ENCODE measurements at places on chromosomes 16 and 17. TPM values are rescaled to one million over a fixed set of nuclear protein-coding genes. Genes with fewer than 3 reads are reported as not detected.

Gene AXIN1
- total RNA-seq = 28.8 TPM

Gene CLDN6
- total RNA-seq = 449 TPM

Gene TRPV3
- 0.16 TPM for total RNA-seq

Gene NLRC5
- 33.1 TPM for total RNA-seq

Gene LGALS9
- 9.4 TPM for total RNA-seq

DNA sequence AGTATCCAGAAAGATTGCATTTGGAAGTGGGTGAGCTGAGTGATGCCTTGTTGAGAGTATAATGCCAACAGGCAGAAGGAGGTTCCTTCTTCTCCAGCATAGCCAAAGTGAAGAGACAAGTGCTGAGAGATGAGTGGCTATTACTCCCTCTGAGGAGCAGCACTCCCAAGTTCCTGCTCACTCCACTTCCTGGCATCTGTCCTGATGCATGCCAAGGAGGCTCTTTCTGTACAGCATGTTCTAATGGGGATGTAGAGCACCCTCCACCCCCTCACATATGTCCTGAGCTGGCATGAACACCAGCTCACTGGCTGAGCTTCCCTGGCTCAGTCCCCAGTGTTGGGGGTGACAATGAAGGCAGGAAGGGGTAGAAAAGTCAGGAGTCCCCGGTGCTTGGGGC lies 44.2 kb upstream of the DNAH9 start:
- no peaks in the 10 kb centered on the region for H3K27me3 ChIP-seq
- no peaks in the 10 kb centered on the region for H3K4me1 ChIP-seq
- no peak for DNase-seq
- no peak overlapping the region for H3K27ac ChIP-seq
- H3K36me3 ChIP-seq = no peaks in the 10 kb centered on the region
- H3K4me3 ChIP-seq = no peak overlapping the region

- H3K27ac ChIP-seq = no peak within 1 kb of the TSS
- peak within 1 kb of the TSS; percentile 60 for H3K4me3 ChIP-seq
- peaks cover 20% of the 10 kb centered on the region for H3K27me3 ChIP-seq
- H3K4me1 ChIP-seq = peaks cover 47% of the 10 kb centered on the region
Measured at GRCh38 chr17:8123695-8124349, at the start of gene HES7. Gene HES7 (minus strand): TSS chr17:8124106. CDS start chr17:8124084, 22 bp downstream.

- no peaks in the 10 kb centered on the region for H3K36me3 ChIP-seq
- H3K27me3 ChIP-seq = no peaks in the 10 kb centered on the region
- H3K4me3 ChIP-seq = no peak overlapping the region
- DNase-seq = no peak
Measured at GRCh38 chr17:72901657-72902056, 190.8 kb downstream of the SLC39A11 start.

- DNase-seq = no peak
- H3K4me1 ChIP-seq = peaks cover 27% of the 10 kb centered on the region
- H3K27me3 ChIP-seq = no peaks in the 10 kb centered on the region
- H3K27ac ChIP-seq = peak within 1 kb of the TSS; percentile 51
- H3K4me3 ChIP-seq = peak within 1 kb of the TSS; percentile 59
Measured at GRCh38 chr17:50425682-50426471, at the start of gene ACSF2. Gene ACSF2 (plus strand): TSS chr17:50426218. CDS start chr17:50426262, 44 bp downstream.

DNA sequence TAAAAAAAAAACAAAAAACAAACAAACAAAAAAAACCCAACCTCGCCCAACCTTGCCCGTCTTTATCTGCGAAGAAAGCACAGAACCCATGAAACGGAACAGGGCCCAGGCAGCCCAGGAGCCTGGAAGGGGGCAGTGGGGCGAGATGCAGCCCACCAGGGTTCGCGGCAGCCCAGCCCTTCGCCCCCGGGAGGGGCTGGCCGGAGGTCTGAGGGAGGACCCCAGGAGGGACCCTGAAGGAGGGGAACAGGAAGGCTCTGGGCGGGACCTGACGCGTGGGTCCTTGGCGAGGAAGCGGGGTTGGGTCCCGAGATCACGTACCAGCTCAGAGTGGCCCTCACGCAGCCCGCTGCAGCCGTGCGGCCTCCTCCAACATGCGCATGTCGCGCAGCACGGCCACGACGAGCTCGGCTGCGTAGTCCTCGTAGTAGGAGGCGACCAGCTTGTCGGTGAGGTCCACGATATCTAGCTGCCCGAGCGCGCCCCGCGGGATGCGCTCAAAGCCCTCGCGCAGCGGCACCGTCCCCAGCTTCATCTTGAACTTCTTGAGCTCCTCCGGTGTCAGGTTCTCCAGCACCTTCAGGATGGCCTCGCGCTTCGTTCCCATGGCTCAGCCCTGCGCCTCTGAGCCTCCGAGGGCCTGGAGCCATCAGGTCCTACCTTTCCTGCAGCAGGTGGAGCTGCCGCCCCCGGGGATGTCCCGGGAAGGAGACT lies at the start of gene PYDC1:
Gene PYDC1, minus strand, starts transcription at position 714 of the 714 bp plus-strand sequence. Its CDS starts 107 bp downstream, at position 607.
- no peaks in the 10 kb centered on the region for H3K36me3 ChIP-seq
- H3K4me1 ChIP-seq = peaks cover 12% of the 10 kb centered on the region
- H3K4me3 ChIP-seq = no peak within 1 kb of the TSS
- H3K27me3 ChIP-seq = peaks cover 39% of the 10 kb centered on the region
- no peak for DNase-seq

- H3K36me3 ChIP-seq = peaks cover 41% of the 10 kb centered on the region
- H3K4me3 ChIP-seq = no peak overlapping the region
- H3K27me3 ChIP-seq = no peaks in the 10 kb centered on the region
- H3K27ac ChIP-seq = no peak overlapping the region
- DNase-seq = peak; percentile 40
- peaks cover 14% of the 10 kb centered on the region for H3K4me1 ChIP-seq
Measured at GRCh38 chr16:85782451-85782850, 16.9 kb downstream of the EMC8 start.

DNA sequence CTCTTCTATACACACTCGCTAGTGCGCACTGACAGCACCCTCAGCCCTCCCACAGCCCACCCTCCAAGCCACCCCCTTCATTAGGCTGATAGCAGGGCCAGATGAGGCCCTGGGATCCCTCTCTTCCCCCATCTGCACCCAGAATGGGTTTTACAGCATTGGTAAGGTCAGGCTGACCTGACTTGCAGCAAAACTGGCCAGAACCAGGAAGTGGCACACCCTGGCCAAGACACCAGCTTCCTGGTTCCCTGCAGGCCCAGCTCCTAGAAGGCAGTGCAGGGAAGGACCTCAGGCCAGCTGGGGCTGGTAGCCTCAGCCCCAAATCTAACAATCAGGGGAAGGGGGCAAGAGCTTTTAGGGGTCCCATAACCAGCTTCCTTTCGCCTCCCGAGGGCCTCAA lies 50.0 kb upstream of the MRPS23 start:
- no peaks in the 10 kb centered on the region for H3K27me3 ChIP-seq
- peaks cover 43% of the 10 kb centered on the region for H3K4me1 ChIP-seq
- no peak overlapping the region for H3K27ac ChIP-seq
- H3K36me3 ChIP-seq = no peaks in the 10 kb centered on the region

DNA sequence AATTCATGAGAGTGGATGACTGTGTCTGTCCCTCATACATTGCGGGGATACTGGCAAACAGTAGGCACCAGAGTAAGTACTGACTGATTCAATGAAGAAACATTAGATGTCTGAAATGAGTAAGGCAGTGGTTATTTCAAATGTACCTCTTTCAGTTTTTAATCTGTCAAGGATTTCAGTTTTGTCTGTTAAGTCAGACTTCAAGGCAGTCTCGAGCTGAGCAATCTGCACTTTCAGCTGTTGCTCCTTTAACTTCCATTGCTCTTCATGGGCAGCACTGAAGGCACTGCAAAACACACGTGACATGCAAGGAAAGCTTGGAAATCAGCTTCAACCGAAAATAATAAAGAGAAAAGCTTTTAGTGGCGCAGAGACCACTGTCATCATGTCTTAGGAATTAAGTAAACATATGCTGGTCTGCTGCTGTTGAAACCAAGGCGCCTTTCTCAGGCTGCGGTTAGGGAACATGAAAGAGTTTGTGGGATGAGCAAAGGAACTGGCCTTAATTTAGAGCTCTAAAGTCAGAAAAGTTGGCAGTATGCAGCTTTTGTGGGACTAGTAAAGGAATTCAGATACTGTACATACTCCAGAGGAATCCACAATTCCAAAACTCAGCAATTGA lies 38.8 kb downstream of the RPGRIP1L start:
- H3K4me1 ChIP-seq = no peaks in the 10 kb centered on the region
- no peaks in the 10 kb centered on the region for H3K27me3 ChIP-seq
- peak overlapping the region; percentile 45 for H3K27ac ChIP-seq
- no peaks in the 10 kb centered on the region for H3K36me3 ChIP-seq
- H3K4me3 ChIP-seq = no peak overlapping the region

DNA sequence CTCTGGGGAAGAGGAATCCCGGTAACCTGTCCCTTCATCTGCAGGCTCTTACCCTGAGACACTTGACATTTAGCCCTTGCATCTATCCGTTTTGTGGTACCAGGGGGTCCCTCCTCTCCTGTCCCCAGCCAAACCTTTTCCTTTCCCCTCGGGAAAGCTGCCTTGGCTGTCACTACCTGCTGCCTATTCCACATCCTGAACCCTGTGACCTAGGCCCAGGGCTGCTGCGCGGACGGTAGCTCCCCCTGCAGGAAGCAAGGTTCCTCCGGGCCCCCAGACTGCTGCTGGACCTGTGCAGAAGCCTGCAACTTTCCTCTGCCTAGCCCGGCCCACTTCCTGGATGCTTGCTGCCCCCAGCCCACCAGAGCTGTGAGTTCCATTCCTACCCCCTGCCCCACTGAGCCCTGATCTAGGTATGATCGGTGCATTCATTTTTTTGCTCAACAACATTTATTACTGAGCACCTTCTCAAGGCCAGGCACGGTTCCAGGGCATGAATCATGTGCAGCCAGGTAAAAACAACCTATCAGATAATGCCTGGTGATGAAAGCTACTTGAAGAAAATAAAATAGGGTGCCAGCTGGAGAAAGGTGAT lies 10.5 kb upstream of the ALDOA start:
- H3K4me3 ChIP-seq = no peak overlapping the region
- peaks cover 2% of the 10 kb centered on the region for H3K36me3 ChIP-seq
- no peak overlapping the region for H3K27ac ChIP-seq
- H3K27me3 ChIP-seq = no peaks in the 10 kb centered on the region
- H3K4me1 ChIP-seq = peaks cover 19% of the 10 kb centered on the region
- DNase-seq = no peak
